ENCODE measurements at places on chromosomes 5 and 9. TPM values are rescaled to one million over a fixed set of nuclear protein-coding genes. Genes with fewer than 3 reads are reported as not detected.

SPINK6 gene
- not detected for total RNA-seq

CHD1 gene
- 36.7 TPM for total RNA-seq

SPINK7 gene
- total RNA-seq, result not detected

ARAP3 gene
- total RNA-seq, result 4.8 TPM

TNFSF8 gene
- total RNA-seq, result not detected

GARIN3 gene
- total RNA-seq, result not detected

IQGAP2 gene
- total RNA-seq, result 2.2 TPM

MZB1 gene
- not detected for total RNA-seq

Data from smooth muscle cell of the pulmonary artery (primary cell).